ENCODE measurements at places on chromosomes 7 and 10.
A peak's percentile ranks its signal among the peaks of the same experiment; 100 is the strongest.

DNA sequence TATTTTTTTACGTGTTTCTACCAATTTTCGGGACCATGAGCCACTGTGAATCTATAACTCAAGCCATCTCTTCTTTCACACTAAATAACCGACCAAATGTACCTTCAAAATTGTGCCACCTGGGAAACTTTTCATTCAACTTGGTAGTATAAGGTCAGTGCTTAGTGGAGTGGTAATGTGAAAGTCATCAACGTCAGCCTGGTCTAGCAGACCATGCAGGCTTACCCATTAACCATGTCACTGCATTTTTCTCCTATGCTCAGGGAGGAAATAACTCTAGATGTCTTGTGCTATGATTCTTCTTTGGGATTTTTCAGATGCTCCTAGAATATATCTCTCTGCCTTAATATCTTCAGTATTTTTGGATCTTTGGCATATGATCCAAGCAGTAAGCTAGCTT is 1075.4 kb upstream of the POT1 start:
- DNase-seq = no peak

- no peak for DNase-seq
Measured at GRCh38 chr10:76297358-76297757, 865.9 kb downstream of the LRMDA start.

- no peak for DNase-seq
Measured at GRCh38 chr7:149289856-149290255, 27.9 kb downstream of the ZNF783 start.

DNA sequence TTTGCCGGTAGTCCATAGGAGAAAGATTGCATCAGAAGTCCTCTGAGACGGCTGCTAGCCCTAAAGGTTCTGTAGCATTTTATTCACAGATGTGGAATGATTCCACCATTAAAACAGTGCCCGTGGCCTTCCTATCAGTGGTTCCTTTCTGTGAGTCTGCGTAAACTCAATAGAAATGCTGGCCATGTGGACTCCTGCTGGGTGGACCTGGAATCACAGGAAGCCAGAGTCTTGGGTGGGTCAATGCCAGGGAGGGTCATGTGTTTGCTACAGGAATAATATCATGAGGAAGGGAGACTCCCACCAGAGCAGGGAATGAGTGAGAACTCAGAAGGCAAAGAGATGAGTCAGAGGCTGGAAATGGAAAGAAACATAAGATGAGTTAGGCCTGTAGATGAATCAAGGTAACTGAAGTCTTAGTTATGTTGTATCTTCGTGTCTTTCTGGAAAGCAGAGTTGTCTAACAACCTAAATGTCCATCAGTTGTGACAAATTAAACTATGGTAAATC is 410.4 kb upstream of the AUTS2 start:
- DNase-seq = no peak

DNA sequence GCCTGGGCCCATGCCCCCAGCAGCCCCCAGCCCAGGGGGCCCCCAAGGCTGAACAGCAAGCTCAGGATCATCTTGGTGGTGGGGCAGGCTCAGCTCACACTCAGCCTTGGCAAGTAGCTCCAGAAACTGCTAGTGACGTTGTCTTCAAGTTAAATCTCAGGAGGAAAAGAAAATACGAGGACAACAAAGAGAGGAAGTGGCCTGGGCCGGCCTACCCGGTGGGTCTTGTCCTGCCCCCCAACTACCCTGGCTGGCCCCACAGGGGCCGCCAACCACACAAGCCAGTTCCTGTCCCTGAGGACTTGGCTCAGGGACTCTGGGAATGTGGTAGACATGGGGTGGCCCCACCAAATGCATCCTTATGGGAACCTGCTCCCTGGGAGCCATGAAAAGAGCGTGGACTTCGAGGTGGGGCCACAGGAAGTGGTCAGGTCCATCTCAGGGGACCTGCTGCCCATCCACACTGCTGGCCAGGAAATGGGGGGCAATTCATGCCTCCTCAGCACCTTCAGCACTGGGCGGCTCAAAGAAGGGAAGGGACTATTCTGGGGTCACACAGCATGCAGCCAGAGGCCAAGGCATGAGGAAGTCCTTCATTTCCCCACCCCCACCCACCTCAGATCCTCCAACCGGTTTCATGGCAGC is at the start of gene MMRN2:
Gene MMRN2 (minus strand): TSS at position 145 of the 645 bp plus-strand sequence. CDS start 74 bp downstream, at position 71.
- DNase-seq = no peak

DNA sequence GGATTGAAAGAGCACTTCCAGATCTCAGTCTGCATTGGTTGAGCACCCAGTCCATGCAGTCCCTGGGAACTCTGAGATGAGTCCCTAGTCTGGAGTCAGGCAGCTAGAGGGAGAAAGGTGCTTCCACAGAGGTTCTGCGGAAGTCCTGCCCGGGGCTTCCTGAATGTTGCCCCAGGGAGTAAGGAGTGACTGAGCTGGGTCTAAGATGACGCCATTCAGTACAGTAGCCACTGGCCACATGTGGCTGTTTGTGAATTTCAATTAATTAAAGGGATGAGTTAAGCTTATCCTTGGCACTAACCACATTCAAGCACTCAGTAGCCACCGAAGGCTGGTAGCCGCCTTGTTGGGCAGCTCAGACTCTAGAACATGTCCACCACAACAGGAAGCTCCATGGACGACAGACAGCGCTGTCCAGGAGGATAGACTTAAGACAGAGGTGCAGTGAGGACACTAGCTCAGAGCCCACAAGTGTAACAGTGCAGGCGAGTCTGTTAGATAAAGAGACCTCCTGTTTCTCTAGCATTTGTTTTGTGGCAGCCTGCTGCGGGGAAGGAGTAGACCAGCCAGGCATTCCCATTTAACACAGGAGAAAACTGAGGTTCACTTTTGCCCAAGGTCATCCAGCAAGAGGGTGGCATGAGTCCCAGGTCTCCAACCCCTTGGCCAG is 101.6 kb upstream of the PPIF start:
- no peak for DNase-seq

GRCh38 chr7:1979591-1980560 is 252.9 kb downstream of the MAD1L1 start:
- no peak for DNase-seq

DNA sequence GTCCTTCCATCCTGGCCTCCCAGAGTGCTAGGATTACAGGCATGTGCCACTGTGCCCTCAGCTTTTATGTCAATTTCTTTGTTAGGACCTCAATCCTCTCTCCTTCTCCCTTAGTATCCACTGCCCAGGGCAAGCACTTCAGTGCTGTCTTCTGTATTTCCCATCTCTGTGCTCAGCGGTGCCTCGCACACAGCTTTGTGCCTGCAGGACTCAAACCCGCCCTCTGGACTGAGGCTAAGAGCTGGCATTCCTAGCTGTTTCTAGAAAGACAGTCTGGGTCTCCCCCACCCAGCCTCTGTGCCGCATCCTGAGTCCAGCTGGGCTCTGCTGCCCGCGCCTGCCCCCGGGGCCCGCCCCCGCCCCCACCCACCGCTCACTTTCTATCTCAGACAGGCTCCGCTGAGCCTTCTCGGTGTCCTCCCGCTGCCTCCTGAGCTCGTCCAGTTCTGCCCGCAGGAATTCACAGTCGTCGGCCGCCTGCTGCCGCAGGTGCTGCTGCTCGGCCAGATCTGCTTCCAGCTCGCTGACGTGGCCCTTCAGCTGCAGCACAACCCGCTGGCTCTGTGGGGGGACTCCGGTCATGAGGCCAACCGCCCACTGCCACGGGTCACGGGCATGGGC is 67.3 kb downstream of the SPDYE5 start:
- DNase-seq = no peak

GRCh38 chr10:26048756-26049155 is 114.7 kb downstream of the MYO3A start:
- no peak for DNase-seq

- DNase-seq = no peak
Measured at GRCh38 chr7:95874541-95875265, 102.3 kb downstream of the DYNC1I1 start.

- no peak for DNase-seq
Measured at GRCh38 chr10:69426376-69426727, 9.6 kb upstream of the TACR2 start.

DNA sequence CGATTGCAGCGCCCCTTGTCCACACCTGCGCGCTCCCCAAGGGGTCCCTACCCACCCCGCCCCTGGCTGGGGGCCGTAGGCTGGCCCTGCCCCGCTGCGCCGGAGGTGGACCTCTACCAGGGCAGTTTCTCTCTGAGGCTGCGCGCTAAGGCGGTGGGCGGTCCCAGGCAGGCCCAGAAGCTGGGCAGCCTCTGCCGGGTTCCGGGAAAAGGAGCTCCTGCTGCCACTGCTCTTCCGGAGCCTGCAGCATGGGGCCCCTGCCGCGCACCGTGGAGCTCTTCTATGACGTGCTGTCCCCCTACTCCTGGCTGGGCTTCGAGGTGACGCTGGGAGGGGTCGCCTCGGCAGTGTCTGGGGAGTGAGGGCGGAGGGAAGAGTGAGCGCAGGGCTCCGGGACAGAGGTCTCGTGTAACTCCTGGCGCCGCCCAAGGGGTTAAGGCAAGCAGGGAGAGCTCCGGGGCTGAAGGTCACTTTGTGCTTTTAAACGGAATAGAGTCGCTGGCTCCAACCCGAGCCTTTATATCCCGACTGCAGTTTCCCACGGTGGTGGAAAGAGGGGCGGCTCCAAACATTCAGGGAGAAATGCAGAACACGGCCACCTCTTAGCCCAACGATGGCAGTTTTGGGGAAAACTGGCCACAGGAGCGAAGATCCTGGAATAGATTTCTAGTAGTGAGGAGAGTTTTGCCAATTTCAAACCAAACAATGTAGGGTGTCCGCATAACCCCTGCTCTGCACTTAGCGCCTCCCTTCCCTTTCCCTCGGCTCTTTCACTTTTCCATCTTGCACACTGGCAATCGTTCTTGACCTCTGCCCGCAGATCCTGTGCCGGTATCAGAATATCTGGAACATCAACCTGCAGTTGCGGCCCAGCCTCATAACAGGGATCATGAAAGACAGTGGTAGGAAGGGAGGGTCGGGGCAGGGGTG is at the start of gene GSTK1:
Gene GSTK1 (plus strand): TSS at position 176 of the 930 bp plus-strand sequence. CDS start 73 bp downstream, at position 249.
- DNase-seq = peak; percentile 63

- no peak for DNase-seq
Measured at GRCh38 chr10:18377898-18378297, 237.7 kb downstream of the CACNB2 start.

GRCh38 chr7:33091111-33091531 is 18.1 kb downstream of the RP9 start:
- DNase-seq = no peak

GRCh38 chr7:105426606-105427146 is 38.0 kb upstream of the SRPK2 start:
- DNase-seq = no peak

- DNase-seq = no peak
Measured at GRCh38 chr10:44071479-44071878, 313.4 kb downstream of the CXCL12 start.

DNA sequence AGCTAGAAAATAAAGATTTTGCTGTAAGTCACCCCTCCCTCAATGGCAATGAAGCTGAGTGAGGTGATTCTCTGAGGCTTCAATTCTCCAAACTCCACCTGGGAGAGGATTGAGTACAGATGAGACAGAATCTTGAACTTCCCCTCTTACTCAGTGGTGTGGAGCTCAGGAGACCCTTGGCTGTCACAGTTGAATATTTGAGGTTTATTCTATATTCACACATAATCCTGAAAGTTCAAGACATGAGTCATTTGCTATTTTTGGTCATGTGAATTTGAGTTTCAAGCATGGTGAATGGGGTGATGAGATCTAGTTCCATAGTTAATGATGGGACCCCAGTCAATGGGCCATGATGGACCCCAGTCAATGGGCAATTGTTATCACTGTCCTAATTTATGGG is 13.9 kb upstream of the TECTB start:
- DNase-seq = no peak

GRCh38 chr7:93188870-93189634 is 37.2 kb downstream of the HEPACAM2 start:
- no peak for DNase-seq

GRCh38 chr10:129440247-129440646 is 26.8 kb upstream of the MGMT start:
- DNase-seq = no peak
